ENCODE measurements at places on chromosomes 2 and 18.

- DNase-seq: no peak
Observed at GRCh38 chr2:8137801-8138200, 544.1 kb upstream of the ID2 start.

DNA sequence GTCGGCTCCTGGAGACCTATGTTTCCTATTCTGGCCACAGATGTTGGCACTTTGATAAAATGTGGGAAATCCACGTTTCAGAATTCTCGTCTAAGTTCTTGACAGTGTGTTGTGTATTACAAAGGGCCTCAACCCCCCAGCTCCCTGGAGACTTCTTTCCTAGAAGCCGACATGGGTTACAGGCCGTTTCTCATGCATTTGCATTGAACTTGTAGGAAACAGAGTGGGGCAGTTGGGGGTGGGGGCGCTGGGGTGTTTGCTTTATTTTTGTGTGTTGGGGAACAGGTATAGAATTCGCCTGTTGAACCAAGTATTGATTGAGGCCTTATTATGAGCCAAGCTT lies 104.0 kb downstream of the CABLES1 start:
- no peak for DNase-seq

GRCh38 chr2:6970976-6971480 lies 53.8 kb downstream of the RNF144A start:
- DNase-seq: no peak

DNA sequence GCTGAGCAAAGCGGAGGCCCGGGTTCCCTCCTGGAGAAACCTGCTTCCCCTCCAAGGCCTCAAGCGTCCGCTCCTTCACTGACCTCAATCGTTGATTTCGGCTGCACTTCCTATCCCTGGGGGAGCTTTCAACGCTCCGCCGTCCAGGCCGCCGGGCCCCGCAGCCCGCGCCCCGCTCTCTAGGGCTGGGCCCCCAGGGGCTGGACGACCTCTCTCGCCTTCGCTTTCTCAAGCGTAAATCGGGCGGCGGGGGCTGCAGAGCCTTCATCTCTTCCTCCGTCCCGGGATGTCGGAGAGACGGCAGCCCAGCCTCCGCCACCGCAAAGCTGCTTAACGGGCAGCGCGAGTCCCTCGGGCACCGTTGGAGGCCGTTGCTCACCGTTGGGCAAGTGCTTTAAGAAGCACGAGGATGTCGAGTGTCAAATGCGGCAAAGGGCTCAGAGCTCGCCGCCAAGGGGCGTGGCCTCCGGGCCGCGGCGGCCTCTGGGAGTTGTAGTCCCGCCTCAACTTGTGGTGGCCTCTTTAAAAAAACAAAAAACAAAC lies 8.5 kb downstream of the HES6 start:
- no peak for DNase-seq

- no peak for DNase-seq
Observed at GRCh38 chr2:212145121-212145520, 393.5 kb downstream of the ERBB4 start.

GRCh38 chr2:25385910-25386309 lies 44.2 kb upstream of the DNMT3A start:
- no peak for DNase-seq

DNA sequence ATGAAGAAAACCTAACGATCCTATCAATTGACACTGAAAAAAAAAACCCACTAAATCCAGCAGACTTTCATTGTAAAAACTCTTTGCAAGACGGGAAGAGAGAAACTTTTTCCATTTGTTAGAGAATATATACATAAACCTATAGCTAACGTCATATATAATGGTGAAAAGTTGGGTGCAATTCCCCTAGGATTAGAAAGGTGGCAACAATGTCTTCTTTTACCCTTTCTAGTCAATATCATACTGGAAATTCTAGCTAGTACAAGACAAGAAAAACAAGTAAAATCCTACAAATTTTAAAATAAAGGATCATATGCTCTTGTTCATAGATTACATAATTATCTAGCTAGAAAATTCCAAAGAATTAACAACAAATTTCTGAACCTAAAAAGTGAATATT lies 1596.5 kb upstream of the LRRTM1 start:
- peak; percentile 33 for DNase-seq

DNA sequence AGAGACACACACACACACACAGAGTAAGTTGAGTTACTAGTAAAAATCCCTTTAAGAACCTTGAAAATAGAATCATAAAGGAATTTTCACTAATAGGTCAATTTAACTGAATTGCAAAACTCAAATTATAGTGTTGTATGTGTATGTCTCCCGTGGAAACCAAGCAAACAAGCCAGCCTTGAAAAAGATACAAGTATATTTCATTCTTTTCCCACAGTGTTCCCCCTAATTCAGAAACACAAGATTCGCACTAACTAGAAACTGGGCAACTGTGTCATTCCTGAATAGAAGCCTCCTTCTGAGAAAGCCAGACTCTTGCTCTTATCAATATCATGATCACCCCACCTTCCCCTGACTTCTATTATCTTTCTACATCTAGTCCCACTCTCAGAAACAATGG lies 229.5 kb downstream of the PIEZO2 start:
- no peak for DNase-seq

- DNase-seq: no peak
Observed at GRCh38 chr18:12593866-12594265, 64.0 kb downstream of the SPIRE1 start.

DNA sequence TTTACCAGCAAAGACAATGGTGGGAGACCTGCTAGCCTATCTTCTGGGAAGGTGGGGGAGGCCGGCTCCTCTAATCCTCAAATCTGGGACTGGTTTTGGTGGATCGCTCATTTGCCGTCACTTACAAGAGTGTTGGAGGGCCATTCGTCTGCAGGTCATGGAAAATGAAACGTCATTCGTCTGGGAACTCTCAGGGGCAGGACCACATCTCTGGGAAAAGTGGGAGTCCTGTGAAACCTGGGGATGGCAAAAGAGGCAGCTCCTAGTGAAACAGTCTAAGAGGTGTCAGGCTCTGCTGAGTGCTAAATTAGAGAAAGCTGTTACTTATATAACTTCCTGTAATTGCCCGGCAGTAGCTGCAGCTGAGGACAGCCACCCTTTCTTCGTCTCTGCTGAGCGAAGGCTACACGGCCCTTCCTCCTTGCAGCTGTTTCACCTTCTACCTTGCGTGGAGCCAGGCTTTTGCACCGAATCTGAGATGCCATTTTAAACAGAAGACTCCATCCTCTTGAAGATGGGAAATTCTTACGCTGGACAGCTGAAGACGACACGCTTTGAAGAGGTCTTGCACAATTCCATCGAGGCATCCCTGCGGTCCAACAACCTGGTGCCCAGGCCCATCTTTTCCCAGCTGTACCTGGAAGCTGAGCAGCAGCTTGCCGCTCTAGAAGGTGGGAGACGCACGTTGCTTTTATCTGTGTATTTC lies 22.4 kb downstream of the GREB1 start:
- no peak for DNase-seq

- DNase-seq: no peak
Observed at GRCh38 chr2:166404831-166405568, 29.3 kb upstream of the SCN9A start.

- no peak for DNase-seq
Observed at GRCh38 chr2:180508458-180508857, 471.9 kb upstream of the UBE2E3 start.

GRCh38 chr18:8049147-8049546 lies 482.0 kb downstream of the PTPRM start:
- no peak for DNase-seq

DNA sequence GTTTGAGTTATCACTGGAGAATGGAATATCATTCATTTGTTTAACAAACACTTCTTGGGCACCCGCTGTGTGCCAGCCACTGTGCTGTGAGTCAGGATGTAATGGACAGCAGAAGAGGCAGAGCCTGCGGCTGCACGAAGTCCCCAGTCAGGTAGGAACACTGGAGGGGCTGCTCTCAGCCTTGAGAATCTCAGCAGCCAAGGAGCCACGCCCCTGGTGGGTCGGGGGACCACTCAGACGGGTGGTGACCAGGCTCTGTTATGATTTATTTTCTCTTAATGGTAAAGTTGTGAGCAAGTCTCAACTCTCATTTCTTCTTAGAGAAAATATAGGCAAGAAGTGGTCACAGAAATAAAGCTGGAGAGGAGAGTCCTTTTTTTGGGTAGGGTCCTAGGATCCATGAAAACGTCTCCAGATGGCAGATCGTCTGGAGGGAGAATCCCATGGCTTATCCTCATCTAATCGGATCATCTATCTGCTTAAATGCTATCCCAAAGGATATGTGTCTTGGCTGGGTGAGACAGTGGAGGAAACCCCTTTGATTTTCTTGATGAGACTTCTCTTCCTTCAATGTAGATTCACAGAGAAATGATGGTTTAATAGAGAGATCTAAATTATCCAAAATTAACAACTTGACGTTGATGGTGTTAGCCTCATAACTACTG lies 129.1 kb upstream of the LGALSL start:
- no peak for DNase-seq

GRCh38 chr2:152437276-152438108 lies 102.5 kb downstream of the FMNL2 start:
- no peak for DNase-seq

DNA sequence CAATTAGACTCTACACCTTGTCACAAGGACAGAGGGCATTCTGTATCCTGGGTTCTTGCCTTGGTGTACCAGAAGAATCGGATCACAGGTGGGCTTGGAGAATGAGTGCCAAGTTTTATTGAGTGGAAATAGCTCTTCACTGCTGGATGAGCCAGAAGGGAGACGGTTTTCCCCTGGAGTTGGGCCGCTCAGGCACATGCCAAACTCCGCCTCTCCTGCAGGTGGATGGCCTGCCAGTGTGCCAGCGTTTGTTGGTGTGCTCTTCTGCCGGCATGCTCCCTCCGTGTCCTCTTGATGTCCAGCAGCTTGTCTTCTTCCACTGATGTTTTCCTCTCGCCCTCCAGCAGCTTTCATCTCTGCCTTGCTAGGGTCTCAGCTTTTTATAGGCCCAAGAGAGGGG lies 115.5 kb upstream of the RAB27B start:
- no peak for DNase-seq

DNA sequence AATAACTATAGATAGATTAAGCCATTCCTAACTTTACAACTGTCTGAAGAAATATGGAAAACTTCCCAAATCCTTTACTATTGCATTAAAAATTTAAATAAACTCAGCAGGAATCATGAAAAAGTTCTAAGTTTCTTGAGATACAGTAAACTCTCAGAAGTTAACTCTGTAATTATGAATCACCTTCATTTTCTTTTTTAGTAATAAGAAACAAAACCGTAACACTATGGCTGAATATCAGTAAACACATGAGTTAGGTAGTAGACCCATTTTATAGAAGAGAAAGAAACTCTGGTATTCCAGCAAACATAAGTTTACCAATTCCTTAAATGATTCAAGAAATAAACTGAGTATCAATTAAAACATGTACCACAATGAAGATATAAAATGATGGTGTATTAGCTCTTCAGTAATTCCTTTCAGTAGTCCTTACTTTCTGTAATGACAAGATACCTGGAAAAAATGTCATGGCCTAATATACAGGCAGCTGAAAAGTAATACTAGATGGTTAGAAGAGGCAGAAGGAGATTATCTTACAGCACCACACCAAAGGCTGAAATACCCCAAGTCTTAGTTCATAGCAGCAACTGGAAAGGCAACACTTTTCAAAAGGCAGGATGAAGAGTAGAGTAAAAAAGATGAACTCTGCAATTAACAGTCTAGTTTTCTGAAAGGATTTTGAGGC lies 11.5 kb downstream of the TRIP12 start:
- DNase-seq: no peak

GRCh38 chr18:74598350-74599001 lies 806 bp downstream of the ZNF407 start:
- DNase-seq: peak; percentile 41

DNA sequence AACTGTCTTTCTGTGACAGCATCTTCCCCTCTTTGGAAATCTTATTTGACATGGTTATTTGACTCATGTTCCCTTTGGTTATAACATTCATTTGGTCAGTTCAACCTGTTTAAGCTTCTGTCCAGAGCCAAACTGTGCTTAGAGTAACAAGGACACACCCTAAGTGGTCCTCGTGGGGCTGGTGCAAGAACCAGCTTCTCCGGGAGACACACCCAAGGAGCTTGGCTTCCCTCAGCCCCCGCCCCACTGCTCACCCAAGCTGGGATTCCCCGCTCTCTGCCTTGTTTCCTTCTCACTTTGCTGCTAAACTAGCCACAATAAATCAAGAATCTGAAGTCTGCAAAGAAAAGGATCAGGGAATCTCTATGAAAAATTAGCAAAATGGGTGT lies 1.4 kb downstream of the SCYGR3 start:
- DNase-seq: no peak

GRCh38 chr2:3597567-3597966 lies 2.7 kb downstream of the COLEC11 start:
- DNase-seq: no peak

DNA sequence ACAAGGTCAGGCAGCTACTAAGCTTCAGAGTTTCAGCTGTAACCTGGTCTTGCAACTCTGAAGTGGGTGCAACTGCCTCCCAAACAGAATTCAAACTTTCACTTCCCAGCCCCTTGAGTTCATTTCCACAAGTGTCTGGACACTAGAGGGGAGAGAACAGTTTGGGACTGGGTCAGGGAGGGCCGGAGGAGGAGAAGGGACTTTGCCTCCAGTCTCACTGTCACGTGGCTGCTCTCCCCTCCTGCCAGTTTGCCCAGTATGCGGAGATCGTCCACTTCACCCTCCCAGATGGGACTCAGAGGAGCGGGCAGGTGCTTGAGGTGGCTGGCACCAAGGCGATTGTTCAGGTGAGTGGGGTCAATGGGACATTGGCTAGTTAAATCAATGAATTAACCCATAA lies 20.6 kb upstream of the ANKRD53 start:
- no peak for DNase-seq

GRCh38 chr18:63980896-63981460 lies 11.1 kb downstream of the SERPINB8 start:
- no peak for DNase-seq

DNA sequence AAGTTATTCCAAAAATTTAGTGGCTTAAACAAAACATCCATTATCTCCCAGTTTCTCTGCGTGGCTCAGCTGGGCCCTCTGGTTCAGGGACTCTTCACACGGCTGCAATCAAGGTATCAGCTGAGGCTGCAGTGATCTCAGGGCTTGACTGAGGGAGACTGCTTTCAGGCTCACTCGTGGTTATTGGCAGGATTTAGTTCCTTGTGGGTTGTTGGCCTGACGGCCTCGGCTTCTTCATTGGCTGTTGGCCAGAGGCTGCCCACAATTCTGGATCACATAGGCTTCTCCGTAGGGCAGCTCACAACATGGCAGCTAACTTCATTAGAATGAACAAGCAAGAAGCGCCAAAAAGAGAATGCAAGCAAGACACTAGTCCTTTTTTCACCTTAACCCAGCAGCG lies 90.1 kb downstream of the ABI2 start:
- DNase-seq: no peak

GRCh38 chr2:25279091-25279651 lies 62.6 kb downstream of the DNMT3A start:
- no peak for DNase-seq

- DNase-seq: no peak
Observed at GRCh38 chr18:11882636-11883035, 25.5 kb downstream of the MPPE1 start.

Measured in SW 1271 (cell line).